ENCODE measurements at places on chromosomes 6 and 20.

DNA sequence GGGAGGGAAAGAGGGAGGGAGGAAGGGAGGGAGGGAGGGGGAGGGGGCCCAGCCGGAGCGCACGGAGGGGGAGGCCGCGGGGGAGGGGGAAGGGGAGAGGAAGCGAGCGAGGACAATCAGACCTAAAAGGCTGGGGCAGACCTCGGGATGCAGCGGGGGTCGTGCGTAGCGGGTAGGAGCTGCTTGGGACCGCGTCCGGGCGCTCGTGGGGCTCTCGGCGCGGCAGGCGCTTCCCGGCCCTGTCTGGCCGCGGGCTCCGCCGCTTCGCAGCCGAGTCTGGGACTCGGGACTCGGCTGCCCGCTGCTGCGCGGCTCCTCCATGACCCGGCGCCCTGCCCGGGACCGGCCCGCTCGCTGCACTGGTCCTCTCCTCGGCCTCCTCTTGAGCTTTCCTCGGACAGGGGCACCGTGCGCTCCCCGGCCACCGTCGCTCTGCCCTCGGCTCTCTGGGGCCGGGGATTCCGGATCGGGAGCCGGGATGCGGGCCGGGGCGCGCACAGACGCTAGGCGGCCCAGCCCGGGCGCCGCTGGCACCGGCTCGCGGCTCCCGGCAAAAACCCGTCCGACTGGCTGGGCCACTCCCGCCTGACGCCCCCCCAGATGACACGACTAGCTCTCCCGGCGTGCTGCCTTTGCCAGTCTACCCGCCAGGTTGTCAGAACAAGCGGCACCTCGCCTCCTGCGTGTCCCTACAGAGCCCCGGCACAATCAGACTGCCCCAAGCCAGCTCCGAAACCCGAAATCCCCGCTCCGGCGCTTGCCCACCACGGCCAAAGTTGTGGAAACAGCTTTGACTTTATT, 2.2 kb downstream of the TFAP2A start:
- DNase-seq, result no peak

DNA sequence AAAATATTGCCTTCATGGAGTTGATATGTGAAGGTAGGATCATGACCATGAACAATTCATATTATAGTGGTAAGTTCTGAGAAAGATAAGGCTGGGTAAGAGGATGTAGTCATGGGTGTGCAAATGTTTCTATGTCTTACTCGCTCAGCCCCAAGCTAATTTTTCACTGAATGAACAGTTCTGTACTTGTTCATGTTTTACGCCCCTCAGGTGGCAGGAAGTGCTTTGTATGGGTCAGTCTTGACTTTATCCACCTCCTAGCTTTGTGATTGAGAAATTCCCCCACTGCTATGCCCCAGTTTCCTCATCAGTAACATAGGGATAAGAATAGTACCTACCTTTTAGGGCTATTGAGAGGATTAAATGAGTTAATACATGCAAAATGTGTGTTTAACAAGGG, 148.2 kb upstream of the KCNG1 start:
- no peak for DNase-seq

DNA sequence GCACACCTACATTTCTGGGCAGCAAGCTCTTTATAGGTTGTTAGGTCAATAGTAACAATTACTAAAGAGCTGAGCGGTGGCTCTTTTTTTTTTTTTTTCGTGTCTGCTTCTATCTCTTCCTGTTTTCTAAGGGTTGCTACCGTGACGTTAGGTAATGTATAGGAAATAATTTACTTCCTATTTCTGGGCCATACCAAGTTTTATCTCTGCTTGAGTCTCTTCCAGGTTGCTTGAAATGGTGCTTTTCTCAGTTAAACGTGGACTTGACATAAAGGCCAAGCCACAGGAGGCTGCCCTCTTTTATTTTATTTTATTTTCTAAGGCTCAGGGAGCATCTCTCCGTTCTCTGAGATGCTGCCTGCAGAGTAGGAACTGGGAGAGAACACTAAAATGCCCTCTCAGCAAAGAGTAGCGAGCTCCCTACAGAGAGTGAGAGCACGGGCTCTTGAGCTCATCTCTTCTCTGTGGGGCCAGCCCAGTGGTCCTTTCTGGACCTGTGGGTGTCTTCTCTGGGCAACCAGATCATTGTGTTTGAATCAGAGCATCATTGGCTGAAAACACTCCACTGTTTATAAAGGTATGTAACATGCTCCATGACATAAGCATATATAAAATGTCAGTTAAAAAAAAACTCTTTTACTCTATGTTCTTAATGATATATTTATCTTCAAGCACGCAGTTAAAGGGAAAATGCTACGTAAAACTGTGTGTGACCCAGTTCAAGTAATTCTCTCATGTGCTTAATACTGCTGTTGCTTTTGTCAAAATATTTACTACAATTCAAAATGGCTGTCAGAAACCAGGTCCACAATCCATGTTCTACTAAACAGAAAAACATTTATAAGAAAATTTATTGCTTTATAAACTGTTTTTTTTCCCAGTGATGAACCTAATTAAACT, at the start of gene ZNF831:
TSS of gene ZNF831 (plus strand) at position 191 of the 900 bp plus-strand sequence. CDS start 27,199 bp downstream, outside the sequence.
- DNase-seq, result no peak

DNA sequence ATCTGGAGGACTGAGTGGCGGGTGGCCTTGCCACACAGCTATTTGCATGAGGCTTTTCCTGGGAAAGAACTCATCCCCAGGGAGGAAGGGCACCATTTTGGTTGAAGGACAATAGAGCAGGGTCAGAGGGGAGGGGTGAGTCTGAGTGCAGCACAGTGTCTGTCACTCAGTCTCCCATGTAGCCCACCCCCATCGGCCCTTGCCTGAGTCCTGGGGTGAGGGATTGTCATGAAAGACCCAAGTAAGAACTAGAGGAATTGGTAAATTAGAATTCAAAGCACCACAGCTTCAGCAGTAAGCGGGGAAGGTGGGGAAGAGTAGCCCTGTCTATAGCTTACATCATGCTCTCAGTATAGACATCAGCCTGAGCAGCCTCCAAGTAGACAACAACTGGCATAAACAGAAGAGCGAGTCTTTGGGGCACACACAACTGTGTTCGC, 90.4 kb upstream of the TMEM30A start:
- no peak for DNase-seq

DNA sequence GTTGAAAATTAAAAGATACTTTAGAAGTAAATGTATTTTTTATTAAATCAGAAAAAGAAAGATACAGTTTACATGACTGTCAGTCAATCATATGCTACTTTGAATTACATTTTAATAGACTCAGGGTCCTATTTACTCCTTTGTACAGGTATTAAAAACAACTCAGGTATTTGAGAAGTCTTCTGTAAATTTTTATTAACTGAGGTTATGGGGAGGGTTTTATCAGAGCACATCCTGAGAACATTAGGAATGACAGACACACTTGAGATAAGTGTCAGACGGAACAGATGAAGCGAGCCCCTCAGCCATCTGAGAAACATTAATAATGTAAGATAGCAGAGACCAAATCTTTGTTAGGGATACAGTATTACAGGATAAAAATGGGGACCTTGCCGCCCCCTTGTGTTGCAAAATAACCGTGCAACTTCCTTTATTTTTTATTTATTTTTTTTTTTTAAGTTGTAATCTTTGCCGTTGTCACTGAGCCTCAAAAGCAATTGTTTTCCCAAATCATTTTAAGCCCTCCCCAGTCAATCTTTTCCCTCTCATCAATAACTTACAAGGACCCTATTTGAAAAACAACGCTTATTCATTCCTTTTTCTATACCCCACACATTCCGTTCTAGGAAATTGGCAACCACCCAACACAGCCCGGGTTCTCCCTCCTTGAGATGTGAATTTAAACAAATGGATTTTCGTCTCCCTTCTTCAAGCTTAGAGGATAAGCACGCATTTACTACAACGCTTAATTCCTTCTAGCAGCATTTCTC, 126.7 kb downstream of the BCAS1 start:
- peak; percentile 17 for DNase-seq

DNA sequence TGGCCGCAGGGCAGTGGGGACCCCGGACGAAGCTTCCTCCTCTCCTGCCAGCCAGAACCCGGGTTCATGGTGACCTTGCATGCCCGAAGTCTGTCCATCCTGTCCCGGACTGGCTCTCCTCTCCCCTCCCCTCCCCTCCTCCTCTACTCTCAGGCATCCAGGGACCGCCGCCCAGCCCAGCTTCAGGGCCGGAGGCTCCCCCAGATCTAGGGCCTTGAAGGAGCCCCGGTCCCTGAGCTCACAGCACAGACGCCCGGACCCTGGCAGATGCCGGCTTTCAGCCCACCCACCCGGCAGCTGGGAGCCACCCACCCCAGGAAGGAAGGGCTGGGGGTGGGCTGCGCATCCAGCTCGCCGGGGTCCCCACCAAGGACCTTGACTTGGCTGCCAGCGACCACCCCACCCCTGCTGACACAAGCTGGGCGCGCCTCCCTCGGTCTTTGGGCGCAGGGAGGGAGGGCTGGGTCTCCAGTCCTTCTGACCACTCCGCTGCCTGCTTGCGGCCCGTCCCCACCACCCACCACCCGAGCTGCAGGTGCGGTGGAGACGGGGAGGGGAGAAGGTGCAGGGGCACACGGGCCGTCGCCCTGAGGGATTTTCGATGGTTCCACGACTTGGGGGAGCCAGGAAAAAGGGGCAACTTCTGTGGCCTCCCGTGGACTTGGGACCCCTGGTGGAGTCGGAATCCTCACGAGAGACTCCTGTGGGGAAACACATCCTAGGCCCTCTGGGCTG, 5.8 kb upstream of the ABHD16B start:
- DNase-seq, result no peak

DNA sequence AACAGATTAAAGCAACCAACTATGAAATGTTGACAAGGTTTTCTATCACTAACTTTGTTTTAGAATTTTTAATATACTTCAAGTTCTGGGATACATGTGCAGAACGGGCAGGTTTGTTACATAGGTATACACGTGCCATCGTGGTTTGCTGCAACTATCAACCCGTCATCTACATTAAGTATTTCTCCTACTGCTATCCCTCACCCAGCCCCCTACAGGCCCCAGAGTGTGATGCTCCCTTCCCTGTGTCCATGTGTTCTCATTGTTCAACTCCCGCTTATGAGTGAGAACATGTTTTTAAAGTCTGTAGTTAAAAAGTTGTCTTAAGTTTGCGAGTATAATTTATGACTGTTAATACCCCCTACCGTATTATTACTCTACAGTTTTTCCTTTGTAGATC, 844.3 kb upstream of the MANEA start:
- DNase-seq, result no peak

DNA sequence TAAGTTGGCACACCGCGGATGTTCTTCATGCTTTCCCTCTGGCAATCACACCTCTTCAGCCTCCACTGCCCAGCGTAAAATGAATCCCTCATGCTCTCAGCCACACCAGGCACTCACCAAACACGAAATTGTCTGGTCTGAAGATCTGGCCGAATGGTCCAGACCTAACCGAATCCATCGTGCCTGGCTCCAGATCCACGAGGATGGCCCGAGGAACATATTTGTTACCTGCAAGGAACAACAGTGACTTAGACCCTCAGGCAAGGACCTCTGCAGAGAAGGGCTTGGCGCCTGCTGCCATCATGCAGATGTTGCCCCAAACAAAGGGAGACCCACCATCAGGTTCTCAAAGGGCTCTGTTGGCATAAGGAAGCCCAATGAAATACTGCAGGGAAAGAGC, 1.4 kb downstream of the TUBB2B start:
- no peak for DNase-seq

GRCh38 chr20:55569084-55569483, 436.2 kb downstream of the CBLN4 start:
- DNase-seq, result no peak

GRCh38 chr6:157305670-157306653, 17.4 kb downstream of the TMEM242 start:
- DNase-seq, result no peak

- no peak for DNase-seq
Observed at GRCh38 chr20:50508171-50508755, 1.9 kb upstream of the PTPN1 start.

DNA sequence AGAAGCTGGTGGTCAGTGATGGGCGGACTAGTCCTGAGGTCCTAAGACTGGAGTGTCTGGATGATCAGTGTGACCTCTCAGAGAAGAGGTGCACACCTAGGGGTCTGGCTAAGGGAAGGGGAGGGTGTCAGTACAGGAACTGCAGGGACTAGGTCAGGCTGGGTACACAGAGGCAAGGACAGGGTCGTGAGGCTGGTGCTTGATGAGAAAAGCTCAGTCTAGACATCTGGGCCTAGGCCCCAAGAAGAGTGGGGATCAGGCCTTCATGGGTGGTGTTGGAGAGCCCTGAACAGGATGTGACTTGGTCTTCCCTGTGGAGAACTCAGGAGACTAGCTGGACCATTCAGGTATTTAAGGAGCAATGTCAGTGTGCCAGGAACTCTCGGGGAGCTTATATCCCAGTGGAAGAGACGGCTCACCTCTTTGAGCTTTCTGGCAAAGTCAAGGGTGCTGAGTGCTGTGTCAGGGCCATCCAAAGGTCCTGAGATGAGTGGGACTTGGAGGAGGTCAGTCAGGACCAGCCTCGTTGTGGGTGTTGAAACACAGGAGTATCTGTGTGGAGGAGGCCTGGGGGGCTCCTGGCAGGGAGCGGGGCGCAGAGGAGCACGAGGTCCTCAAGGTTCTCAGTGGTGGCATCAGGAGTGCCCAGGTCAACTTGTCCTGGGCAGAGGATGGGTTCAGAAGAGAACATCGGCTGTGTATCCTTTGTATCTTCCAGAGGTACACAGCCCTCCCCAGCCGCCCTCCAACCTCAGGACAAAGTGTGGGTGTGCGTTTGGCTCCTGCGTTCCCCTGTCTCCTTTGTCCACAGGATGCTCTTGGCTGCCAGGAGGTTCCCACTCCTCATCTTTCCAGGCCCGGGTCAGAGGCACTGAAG, 13.3 kb upstream of the MYT1 start:
- DNase-seq, result no peak

DNA sequence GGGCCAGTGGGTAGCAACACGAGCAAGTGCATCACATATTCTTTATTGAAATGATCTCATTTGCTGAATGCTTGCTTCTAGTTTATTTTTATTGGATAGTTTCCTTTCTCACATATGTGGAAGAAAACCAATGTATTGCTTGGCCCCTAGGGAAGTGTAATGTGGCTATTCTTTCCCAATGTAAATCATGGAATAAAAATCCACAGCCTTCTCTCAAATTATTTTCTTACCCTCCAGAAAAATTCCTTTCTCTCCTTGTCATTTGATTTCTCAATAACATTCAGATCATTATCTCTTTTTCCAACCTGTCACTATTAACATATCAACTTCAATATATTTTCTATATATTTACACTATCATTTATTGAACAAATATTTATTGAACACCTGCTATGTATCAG, 51.9 kb upstream of the PTPRK start:
- DNase-seq, result no peak

- DNase-seq, result no peak
Observed at GRCh38 chr6:1310628-1311399, 1.1 kb upstream of the FOXQ1 start.

- no peak for DNase-seq
Observed at GRCh38 chr6:162157167-162157870, 570.2 kb downstream of the PRKN start.

GRCh38 chr20:41408156-41408794, 41.7 kb upstream of the EMILIN3 start:
- no peak for DNase-seq

DNA sequence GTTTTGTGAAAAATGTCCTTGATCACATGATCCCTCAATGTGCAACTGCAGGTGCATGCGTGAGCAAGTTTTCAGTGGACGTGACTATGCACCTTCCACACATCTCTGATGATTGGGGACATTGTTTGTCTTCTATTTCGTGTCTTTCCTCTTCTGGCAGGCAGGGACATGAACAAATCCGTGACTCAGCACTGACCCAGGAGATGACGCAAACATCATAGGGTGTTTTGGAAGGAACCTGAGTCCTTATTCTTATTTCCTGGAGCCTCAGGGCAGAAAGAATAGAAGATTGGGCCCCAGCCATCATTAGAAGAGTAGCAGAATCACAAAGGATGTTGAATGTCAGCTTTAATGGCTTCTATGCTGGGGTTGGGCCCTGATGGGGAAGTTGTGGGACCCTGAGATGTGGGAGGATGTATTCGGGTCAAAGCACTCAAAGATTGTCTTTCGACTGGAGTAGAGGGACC, 11.9 kb upstream of the SIRPD start:
- DNase-seq, result no peak

All from coronary artery (tissue), 2 donors.